GF-D8 (cell line): ENCODE measurements at places on chromosomes 1 and 21.

DNA sequence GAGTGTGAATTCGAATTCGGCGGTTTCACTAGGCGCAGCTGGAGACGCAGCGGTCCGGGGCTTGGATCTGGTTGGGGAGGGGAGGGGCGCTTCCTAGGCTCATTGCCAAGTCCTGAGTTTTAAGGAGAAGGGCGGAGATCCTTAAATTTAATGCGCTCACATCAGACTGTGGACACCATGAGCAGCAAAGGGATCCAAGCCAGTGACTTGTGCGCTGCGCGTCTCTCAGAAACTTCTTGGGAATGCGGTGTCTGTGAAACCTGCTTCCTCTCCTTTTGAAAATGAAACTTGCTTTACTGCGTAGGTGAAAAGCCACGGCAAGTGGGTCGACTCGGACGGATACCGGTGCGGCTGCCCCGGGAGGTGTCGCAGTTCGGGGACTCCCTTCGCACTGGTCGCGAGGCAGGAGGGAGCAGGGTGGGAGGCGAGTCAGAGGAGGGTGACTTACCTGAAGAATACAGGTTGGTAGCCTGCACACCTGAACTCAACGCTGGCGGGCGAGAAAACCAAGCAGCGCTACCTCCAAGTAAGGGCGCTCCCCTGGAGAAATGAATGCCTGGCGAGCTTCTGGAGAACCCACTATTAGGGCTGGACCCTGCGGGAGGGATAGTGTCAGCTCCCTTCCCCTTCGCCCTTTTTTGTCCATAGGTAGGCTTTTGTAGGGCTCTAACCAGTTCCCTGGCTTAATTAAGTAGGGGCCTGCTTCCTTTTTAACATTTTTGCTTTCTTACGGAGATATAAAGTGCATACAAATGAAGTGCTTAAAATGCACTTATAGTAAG is 992 bp downstream of the TENT5C start:
- no peak for DNase-seq

DNA sequence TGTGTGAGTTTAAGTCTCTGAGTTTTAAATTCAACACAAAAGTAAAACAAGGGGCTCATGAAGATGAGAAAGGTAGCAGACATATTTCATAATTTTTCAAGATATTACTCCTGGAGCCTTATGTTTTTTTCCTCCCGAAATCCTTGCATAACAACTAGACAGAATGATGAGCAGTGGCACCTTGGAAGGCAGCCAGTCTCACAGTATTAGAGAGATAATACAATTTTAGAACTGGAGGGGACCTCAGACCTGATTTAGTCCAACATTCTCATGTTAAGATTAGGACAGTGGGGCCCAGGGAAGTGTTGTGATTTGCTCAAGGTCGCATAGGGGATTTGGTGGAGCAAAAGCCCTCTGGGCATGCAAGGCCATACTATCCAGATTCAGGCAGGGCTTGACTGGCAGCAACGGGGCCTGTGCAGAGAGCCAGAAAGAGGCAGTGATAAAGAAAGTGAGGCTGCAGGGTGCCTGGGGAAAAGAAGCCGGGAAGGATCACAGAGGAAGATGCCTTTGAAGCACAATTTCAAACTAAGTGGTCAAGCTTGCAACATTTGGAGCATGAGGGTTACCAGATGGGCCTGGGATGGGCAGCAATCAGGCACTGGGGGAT is 31.4 kb upstream of the BCL9 start:
- no peak for DNase-seq

- DNase-seq: no peak
Measured at GRCh38 chr1:28457678-28458077, 48.2 kb upstream of the RCC1 start.

- DNase-seq: no peak
Measured at GRCh38 chr1:7007902-7008301, 222.6 kb downstream of the CAMTA1 start.

DNA sequence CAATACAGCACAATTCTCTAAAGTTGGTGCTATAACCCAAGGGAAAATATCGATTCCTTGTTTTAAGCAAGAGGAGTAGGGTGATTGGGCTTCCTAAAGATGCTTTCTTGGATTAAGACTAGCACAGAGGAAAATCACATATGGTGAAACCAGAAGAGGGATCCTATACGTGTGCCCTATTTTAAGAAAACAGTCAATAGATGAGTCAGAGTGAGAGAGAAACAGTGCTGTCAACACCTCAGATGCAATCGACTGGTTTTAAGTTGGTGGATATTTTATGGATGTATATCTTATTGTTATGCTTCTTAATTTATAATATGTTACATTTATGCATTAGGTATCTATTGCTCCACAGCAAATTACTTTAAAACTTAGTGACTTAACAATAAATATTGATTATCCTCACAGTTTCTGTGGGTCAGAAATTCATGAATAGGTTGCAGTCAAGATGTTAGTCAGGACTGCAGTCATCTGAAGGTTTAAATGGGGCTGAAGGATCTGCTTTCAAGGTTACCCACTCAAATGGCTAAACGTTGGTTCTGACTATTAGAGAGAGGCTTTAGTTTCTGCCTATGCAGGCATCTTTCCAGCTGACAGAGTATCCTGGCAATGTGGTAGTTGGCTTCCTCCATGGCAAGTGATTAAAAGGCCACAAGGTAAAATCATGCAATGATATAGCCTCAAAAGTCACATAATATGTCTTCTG is 61.6 kb upstream of the DEPDC1 start:
- no peak for DNase-seq

- DNase-seq: no peak
Measured at GRCh38 chr1:81296601-81297000, 504.1 kb upstream of the ADGRL2 start.

DNA sequence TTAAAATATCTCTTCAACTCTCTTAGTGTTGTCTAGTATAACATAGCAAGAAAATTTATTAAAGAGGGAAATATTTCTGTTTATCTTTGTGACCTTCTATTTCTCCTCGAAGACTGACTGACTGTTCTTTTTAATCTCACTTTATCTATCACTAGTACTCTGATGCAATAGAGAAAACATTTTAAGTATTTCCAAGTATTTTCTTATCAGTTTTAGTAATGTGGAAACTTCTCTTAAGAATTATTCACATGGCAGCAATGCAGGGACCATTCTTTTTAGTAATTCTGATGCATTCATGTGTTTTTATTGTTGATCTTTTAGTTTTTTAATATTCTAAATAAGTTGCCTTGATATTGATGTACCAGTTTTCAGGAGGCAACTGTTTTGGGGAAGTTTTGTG is 115.7 kb downstream of the NEK7 start:
- DNase-seq: no peak
